ENCODE measurements at places on chromosomes 3 and 15.

DNA sequence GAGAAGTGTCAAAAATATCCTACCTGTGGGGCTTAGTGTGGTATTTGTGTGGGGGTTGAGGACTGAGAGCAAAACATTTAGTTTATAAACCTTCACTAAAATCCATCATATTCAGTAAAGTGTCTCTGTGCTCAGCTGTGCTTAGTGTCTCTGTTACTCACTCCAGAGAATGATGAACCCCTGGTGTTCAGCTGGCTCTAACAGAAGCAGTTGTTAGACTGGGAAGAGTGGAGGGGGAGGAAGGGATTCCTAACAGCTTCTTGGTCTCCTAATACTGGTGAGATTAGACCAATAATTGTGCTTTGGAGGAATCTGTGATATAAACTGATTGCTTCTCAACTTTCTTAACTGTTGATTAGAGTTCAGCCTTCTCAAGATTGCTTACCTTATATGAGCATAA is 1123.5 kb downstream of the ROBO2 start:
- DNase-seq, result no peak

- no peak for DNase-seq
Observed at GRCh38 chr15:39746176-39746575, 36.5 kb downstream of the FSIP1 start.

- DNase-seq, result no peak
Observed at GRCh38 chr15:98809273-98809672, 160.9 kb downstream of the IGF1R start.

- DNase-seq, result no peak
Observed at GRCh38 chr15:90037961-90038631, 37.0 kb downstream of the ZNF710 start.

- DNase-seq, result no peak
Observed at GRCh38 chr3:4547799-4548198, 54.7 kb downstream of the ITPR1 start.

DNA sequence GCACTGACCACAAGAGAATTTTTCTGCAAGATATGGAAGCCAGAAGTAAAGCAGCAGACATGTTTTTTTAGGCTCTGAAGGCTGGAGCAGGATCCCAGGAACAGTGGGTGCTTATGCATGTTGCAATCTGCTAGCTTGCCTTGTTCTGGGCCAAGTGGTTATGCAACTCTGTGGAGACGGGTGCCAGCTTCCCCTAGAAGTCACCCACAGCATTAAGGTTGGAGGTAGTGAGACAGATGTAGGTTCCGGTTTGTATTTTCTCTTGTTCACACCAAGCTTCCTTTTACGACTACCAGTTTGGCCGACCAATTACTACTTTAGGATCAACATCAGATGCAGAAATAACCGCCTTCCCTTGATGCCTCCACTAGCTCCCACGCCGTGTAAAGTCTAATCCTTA is 11.1 kb downstream of the DPH3 start:
- no peak for DNase-seq

DNA sequence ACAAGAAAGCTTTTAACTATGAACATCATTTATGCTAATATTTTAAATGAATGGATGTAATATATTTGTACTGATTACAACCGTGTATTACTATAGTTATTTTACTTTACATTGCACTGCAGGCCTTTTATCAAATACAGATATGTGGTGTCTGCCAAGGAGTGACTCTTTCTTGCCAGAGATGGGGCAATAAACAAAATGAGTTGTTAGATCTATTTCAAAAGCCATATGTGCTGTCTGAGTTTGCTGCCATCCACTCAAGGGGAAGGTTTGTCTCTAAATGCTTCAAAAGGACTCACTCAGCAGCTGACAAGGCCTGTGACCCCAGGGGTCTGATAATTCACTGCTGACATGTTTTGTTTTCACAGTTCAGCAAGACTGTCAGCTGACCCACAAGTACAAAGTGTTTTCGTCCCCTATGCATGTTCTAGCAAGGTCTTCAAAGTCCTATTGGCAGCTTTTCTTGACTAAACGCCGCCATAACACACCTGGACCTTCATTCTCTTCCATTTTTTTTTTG is 41.3 kb upstream of the ZBED2 start:
- DNase-seq, result no peak

All from endothelial cell (in vitro differentiated cells).